ENCODE measurements at places on chromosomes 4 and X.

GRCh38 chrX:135395064-135395463 lies 26.7 kb upstream of the SMIM10L2A start:
- no peak for DNase-seq

GRCh38 chr4:164989471-164989870 lies 12.0 kb upstream of the TRIM61 start:
- DNase-seq = no peak

- no peak for DNase-seq
Observed at GRCh38 chr4:139848028-139848427, 182.4 kb downstream of the MGST2 start.

DNA sequence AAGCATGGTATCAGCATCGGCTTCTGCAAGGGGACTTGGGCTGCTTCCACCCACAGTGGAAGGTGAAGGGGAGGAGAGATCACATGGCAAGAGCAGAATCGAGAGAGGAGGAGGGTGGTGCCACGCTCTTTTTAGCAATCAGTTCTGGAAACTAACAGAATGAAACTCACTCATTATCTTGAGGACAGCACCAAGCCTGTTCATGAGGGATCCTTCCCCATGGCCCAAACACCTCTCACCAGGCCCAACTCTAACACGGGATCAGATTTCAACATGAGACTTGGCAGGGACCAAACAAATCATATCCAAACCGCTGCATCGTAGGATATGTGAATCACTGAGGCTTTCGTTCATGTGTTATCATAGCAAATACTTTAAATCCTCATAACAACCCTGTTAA lies 125.5 kb downstream of the GPC3 start:
- DNase-seq = no peak

DNA sequence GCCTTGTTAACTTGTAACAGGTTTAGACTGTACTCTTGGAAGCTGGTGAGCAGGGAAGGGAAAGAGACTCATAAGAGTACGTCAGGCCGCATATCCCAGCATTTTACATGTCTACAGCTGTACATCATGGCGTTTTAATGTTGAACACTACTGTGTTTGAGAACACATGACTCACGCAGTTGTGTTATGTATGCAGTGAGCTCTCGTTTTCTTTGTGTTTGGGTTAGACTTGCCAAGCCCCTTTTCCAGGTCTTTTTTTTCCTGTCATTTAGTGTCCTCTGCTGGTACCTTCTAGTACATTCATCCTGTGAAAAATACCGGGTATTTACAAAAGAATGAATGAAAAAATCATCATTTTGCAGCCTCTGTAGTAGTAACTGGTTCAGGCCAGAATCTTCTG lies 35.3 kb downstream of the SMS start:
- no peak for DNase-seq

DNA sequence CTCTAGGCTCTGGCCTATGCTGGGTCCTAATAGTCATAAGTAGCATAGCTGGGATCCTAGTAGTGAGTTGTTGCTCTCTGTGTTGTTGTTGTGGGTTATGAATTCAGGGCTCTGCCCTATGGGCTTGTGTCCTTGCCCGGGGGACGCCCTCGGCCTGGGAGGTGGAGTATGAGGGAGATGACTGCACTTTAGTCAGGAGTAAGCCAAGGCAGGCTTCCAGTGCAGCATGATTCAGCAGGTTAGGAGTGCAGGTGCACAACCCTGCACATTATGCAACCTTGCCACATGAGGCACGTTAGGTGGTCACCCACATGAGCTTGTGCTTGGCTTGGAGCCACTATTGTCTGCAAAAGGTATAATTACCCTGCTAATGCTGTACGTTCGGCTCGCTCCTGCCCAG lies 58.4 kb upstream of the CCDC149 start:
- no peak for DNase-seq

DNA sequence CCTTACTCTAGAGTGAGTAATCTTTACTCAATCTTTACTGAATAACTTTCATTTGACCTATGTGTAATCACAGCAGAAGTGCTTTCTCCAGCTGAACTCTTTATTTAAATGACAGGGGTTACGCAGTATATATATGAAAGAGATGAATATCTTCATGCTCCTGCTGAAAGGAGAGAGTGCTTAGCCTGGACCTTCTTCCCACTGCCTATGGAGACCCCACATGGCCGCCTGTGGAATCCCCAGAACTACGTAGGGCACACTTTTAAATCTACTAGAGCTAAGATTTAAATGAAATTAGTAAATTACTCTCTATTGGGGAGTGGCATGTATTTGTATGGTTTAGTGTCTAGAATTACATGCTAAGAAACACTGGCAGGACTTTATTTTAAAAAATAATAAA lies 391.2 kb downstream of the ANKRD50 start:
- no peak for DNase-seq

GRCh38 chr4:109007976-109008375 lies 245.1 kb upstream of the ETNPPL start:
- no peak for DNase-seq

GRCh38 chr4:138686106-138686835 lies 329.3 kb upstream of the NOCT start:
- DNase-seq = no peak

DNA sequence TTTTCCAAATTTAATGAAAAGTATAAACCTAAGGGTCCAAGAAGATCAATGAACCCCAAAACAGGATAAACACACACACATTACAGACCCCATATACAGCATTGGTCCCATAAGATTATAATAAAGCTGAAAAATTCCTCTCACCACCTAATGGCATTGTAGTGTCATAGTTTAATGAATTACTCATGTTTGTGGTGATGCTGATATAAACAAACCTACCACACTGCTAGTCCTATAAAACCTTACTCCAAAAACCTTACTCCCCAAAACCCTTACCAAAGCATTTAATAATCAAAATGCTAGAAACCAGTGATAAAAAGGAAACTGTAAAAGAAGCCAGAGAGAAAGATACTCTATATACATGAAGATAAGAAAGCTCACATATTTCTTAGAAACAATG lies 148.1 kb upstream of the SH3RF1 start:
- no peak for DNase-seq

DNA sequence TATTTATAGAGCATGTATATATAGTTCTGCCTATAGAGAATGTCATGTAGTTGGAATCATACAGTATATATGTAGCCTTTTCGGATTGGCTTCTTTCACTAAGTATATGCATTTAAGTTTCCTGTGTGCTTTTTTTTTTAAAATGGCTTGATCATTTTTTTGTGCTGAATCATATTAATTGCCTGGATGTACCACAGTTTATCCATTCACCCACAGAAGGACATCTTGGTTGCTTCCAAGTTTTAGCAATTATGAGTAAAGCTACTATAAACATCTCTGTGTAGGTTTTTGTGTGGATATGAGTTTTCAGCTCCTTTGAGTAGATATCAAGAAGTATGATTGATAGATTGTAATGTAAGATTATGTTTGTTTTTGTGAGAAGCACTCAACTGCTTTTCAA lies 23.8 kb downstream of the PTTG2 start:
- DNase-seq = no peak

GRCh38 chr4:6251365-6251764 lies 18.3 kb upstream of the WFS1 start:
- no peak for DNase-seq

- no peak for DNase-seq
Observed at GRCh38 chrX:148228521-148228920, 247.4 kb downstream of the FMR1NB start.

- DNase-seq = no peak
Observed at GRCh38 chrX:12771445-12772069, 19.7 kb upstream of the PRPS2 start.

GRCh38 chr4:138299881-138300280 lies 57.7 kb upstream of the SLC7A11 start:
- DNase-seq = no peak

DNA sequence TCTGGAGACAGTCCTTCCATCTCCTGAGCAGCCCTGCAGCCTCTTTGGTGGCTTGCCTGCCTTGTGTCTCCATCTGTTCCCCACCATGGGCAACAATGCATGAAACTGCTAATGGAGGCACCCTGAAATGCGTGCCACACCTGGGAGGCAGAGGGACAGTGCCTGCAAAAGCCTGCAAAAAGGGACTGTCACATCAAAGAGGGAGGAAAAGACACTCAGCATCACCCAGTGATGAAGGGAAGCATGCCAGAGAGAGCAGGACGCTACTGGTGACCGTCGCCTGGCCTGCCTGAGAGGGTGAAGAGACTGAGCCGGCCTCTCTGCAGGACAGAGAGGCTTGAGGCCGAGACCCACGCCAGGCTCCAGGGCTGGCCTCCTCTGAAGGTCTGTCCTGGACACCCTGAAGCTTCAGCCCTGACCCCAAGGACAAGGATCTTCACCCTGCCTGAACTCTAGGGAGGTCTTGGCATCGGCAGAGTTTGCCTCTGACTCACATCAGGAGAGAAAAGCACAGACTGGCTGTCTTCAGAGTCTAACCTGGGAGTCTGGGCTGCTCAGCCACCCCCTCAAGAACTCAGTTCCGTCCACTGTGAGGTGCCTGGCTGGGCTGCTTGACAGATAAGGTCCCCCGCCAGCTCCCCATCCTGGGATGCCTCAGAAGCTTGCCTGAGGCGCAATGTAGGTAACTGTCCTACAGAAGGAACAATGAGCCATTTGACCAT lies 8.1 kb downstream of the ACSL1 start:
- DNase-seq = no peak

DNA sequence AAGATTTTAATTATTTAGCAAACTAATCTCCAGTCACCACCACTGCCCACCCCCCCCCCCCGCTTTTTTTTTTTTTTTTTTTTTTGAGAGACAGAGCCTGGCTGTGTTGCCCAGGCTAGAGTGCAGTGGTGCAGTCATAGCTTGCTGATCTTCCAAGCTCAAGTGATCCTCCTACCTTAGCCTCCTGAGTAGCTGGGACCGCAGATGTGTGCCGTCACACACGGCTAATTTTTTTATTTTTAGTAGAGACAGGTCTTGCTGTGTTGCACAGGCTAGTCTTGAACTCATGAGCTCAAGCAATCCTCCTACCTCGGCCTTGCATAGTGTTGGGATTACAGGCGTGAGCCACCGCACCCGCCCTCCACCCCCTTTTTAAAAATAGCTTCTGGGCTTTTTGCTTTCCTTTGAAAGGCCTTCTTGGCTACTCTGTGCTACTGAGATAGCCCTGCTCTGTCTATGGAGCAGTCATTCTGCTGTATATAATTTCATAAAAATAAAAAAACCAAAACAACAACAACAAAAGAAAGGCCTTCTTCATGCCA lies 18.7 kb downstream of the TXLNG start:
- DNase-seq = no peak

GRCh38 chrX:132409780-132410556 lies 78.9 kb downstream of the MBNL3 start:
- no peak for DNase-seq

DNA sequence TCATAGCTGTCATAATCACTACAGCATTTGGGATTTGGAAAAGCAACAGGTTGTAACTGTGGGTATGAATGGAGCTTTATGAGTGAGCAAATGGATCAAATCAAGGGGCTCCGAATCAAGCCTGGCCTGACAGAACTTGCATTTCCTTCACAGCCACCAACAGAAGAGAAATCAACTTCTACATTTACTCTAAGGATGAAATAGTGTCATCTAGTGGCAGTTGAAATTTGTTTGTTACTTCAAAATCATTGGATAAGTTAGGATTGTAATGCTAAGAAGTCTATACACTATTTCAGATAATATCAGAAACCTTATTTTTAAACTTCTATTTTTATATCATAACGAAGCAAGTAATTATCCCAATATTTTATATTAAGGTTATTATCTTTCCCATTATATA lies 10.7 kb upstream of the WDR17 start:
- no peak for DNase-seq

DNA sequence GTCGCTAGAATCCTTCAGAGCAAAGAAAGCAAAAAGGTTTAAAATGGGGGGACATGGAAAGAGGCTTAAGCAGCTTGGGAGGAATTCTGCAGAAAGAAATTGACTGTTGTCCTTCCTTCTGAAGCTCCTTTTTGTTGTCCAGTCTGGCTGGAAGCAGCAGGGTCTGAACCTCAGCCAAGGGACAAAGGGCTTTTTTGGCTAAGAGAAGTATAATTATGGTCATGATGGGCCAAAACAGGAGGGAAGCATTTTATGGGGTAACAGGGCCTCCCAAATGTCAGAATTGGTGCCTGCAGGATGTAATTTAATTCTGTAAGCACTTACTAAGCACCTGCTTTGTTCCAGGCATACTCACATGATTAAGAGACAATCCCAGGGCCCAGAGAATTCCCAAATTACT lies 74.2 kb upstream of the CPEB2 start:
- no peak for DNase-seq

- no peak for DNase-seq
Observed at GRCh38 chr4:89556601-89557305, 249.2 kb upstream of the GPRIN3 start.

DNA sequence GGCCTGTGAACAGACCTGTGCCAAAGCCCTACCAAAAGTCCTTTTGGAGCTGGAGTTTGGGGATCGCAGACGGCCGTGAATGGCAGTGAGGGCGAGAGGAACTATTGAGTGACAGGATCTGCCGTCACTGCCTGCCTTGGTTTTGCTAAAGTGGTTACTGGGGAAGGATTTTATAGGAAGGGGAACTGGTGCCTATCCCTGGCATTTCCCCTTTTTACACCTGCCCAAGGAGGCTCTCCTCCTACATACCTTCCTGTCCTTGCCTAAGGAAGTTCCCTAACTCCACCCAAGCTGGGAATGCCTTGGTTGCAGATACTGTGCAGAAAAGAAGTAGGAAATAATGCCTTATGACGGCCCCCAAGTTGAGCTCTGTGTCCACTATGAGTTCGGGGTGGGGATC lies 14.5 kb downstream of the LONRF3 start:
- no peak for DNase-seq

DNA sequence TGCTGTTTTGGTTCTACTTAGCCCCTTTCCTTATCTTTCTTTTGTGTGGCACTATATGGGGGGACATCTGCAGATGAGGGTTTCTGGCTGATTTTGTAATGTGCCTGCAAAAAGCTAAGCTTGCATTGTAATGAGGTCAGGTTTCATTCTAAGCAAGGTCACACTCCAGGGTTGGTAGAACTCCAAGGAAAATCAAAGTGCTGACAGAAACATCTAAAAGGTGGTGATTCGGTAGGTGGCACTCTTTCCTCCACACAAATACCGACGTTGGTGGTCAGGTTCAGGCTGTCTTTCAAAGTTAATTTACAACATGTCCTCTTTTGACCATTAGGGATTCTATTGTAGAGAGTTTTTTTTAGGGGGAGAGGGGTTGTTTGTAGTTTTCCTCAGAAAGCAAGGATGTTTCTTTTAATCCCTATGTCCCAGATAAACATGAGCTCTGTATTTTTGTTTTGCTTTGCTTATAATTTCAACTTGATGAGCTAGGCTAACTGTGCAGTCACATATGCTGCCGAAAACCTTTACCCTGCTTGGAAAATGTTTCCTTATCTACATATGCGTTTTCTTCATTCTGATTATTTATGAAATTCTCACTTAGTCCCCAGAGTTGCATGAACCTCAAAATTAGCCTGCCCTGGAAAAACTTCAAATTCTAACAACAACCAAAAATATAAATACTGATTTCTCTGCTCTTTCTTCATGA lies 434.2 kb downstream of the PPARGC1A start:
- no peak for DNase-seq

DNA sequence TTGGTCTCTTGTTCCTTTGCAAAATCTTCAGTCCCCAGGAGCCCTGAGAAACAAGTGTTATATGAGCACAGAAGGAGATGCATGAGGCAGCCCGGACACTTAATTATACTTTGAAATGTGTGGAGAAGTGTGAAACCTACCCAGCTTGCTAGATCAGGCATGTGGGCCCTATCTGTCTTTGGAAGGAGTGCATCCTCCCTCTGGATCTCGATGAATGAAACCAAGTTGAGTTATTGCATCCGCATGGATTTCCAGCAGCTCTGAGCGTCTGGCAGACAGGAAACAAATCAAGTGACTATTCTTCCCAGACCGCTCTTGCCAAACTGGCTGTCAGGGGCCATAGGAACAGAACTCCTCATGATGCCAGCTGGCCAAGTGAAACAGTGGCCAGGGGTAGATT lies 19.6 kb upstream of the SOWAHD start:
- DNase-seq = no peak
